GM12878 (cell line): ENCODE measurements at places on chromosomes 11 and 22. TPM values are rescaled to one million over a fixed set of nuclear protein-coding genes. Genes with fewer than 3 reads are reported as not detected.

The BTBD18 gene
- total RNA-seq, result not detected in 2 replicates

The C22orf15 gene
- total RNA-seq, result 0.40 TPM in 1 of 2 replicates, not detected in the other

The ART1 gene
- total RNA-seq, result not detected in 2 replicates

The CEP164 gene
- total RNA-seq, result 24.7 and 31.2 TPM in 2 replicates

The LGR4 gene
- 0.37 TPM in 1 of 2 replicates, not detected in the other for total RNA-seq

The POU2F3 gene
- 0.21 and 0.36 TPM in 2 replicates for total RNA-seq

The HEPN1 gene
- total RNA-seq, result not detected in 2 replicates

The ZC3H12C gene
- total RNA-seq, result 6.9 and 7.4 TPM in 2 replicates

The TRIM48 gene
- not detected in 2 replicates for total RNA-seq

The MB gene
- 0.41 TPM in 1 of 2 replicates, not detected in the other for total RNA-seq

The SC5D gene
- 22.5 and 23.7 TPM in 2 replicates for total RNA-seq

The RASD2 gene
- not detected in 2 replicates for total RNA-seq

The CCDC82 gene
- total RNA-seq, result 20.6 and 21.4 TPM in 2 replicates

The SYT13 gene
- total RNA-seq, result not detected in 2 replicates

The RBM4 gene
- total RNA-seq, result 112 and 130 TPM in 2 replicates
